ENCODE measurements at places on chromosomes 3 and 15.

DNA sequence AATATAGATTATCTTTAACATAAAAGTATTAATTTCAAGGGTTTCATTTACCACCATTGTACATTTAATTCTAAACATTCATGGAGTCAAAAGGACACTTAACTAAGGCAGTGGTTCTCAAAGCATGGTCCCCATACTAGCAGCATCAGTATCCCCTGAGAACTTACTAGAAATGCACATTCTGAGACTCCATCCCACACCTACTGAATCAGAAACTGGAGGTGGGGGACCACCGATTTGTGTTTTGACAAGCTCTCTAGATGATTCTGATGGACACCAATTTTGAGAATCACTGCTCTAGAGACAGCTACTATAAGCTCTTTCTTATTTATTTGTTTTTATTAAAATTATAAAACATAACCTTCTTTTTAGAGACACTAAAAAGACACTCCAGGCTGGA is 34.0 kb downstream of the SENP5 start:
- DNase-seq = no peak

DNA sequence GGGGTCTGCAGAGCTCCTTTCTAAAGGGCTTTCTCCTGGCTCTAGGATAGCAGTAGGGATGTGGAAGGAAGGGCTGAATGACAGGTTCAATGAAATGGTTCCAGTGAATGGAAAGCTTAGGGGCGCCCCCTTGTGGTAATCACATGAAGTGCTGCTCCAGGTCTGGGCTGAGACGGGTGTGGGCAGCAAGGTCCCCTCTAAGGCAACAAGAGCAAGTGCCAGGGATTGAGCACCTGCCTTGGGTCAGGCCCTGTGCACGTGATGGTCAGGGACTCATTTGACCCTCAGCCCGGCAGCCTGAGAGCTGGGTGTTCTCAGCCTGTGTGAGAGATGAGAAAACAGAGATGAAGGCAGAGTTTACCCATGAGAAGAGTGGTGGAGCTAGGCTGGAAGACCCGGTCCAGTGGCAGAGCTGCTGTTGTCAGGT is 12.1 kb upstream of the CX3CR1 start:
- DNase-seq = peak; percentile 69

DNA sequence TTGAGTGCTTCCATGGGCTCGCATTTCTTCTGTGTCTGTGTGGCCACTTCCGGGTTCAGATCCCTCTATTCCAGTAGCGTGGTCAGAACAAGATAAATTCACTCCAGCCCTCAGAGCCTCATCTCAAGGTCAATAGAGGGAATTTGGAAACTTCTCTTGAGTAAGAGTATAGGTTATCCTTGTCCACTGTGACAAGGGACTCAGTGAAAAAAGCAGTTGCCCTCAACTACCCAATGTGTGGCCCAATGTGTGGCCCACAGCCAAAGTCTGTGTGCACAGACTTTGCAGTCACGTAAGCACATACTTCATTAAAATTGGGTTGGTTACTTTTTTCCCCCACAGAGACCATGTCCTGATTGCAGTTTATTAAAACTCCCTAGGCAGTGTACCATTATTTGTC is 305.6 kb upstream of the SEMA6D start:
- DNase-seq = no peak

DNA sequence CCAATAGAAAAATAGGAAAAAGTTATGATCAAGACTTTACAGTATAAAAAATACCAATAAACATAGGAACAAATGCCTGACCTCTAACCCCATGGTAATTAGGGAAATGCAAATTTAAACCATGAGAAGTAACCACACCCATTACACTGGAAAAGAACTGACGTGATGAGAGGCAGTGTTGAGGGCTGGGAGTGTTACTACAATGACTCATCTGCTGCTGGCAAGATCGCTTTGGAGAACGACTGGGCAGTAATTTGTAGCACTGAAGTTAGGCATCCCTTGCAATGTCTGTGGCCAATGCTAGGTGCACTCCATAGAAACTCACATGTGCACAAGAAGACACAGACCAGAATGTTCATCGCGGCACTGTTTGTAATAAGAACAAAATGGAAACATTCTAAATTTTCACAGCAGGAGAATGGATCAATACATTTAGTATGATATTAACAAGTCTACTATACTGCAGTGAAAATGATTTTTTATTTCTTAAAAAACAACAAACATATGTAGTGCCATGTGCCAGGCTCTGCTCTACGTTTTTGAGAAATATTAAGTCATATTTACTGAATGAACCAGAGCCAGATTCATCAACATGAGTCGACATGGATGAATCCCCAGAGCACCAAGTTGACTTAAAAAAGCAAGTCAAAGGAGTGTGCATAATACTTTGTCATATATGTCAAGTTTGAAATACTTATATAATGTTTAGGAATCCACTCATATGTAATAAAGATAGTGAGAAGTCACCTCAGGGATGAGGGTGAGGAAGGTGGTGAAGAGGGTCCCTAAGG is 37.6 kb upstream of the EPHB3 start:
- DNase-seq = peak; percentile 23

DNA sequence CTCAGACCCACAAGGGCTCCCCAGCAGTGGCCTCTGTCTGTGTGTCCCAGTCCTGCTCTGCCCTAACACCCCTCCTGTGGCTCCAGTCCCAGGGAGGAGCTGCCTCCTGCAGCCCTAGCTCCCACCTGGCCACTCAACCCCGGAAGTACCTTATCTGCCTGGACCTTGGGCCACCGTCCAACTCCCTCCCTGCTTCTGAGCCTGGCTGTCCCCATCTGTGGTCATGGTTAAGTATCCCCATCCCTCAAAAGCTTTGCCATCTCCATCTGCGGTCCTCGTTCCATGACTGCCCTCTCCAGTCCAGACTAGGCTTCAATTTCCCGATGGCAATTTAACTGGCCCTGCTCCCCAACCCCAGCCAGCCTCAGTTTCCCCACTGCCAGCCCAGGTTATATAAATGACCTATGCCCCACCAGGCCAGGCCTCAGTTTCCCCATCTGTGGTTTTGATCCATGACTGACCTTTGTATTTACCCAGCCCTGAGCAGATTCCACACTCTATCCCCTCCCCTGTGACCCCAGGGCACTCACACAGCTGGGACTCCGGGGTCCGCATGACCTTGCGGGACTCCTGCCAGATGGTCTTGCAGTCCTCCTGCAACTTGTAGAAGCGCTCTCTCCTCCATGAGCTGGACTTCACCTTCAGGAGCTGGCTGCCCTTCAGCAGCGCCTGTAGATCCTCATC is 9.6 kb downstream of the PLCD1 start:
- DNase-seq = no peak

- DNase-seq = no peak
Measured at GRCh38 chr15:41919954-41920538, 26.2 kb upstream of the SPTBN5 start.

Data from G401 (cell line).